ENCODE measurements at places on chromosomes 3 and 15.

DNA sequence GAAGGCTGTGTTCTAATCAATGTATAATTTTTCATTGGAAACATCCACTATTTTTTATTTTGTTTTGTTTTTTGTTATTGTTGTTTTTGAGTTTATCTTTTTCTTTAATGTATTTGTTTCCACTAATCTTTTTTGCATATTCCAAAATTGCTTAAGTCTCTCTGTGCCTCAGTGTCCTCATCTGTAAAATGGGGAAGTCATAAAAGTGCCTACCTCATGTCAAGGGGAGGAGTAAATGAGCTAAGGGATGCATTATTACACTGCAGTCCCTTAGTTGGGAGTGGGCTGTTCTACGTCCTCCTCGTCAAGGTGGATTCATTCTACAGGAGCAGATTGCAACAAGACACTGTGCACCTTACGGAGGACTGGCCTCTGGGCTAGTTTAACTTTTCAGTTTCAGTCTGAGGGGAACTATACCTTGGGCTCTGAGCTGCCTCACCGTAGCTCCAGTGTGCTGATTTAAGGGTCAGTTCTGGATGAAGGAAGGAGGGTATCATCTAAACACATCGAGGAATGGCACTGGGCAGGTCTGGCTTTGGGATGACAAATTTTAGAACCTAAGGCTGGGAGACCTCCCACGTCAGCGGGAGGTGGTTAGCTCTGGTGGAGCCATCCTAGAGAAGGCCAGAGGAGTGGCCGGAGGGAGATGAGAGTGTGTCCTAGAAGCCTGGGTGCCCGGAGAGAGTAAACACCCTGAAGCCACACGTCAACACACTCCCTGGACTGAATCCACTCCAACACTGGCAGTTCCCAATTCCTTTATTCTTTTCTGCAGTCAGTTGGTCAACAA is 5.1 kb upstream of the SRP14 start:
- no peak for DNase-seq

DNA sequence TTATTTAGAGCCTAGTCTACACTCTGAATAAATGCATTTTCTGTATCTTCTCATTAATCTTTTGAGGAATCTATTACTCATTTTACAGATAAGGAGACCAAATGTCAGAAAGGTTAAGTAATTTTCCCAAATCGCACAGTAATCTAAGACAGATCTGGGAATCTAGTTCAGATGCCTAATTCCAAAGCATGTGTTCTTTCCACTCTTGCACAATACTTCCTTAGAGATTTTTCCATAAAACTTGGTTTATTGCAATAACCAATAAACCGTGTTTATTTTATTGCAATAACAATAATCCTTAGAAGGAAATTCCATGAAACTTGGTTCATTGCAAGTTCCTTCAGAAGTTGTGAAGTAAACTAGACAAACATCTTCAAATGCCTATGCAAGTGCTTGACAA is 17.4 kb upstream of the COL8A1 start:
- DNase-seq = no peak

- no peak for DNase-seq
These were observed 35.8 kb downstream of the PRKCD start for GRCh38 chr3:53196575-53197407.

DNA sequence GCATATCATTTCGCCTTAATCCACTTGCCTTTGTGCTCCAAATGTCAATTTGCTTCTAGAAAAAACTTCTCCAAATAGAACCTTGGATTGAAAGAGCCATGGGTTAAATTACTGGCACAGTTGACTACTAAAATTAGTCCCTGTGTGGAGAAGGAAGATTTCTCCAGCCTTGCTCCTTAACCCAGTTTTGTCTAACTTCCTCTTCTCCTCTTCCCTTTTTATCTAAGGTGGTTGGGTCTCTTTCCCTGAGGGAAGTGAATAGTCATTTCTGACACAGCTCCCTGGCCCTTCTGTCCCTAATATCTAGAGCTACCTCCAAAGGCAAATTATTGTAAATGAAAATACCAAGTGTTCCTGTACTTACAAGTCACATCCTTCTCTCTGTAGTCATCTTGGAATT is 527.9 kb upstream of the TBL1XR1 start:
- no peak for DNase-seq

DNA sequence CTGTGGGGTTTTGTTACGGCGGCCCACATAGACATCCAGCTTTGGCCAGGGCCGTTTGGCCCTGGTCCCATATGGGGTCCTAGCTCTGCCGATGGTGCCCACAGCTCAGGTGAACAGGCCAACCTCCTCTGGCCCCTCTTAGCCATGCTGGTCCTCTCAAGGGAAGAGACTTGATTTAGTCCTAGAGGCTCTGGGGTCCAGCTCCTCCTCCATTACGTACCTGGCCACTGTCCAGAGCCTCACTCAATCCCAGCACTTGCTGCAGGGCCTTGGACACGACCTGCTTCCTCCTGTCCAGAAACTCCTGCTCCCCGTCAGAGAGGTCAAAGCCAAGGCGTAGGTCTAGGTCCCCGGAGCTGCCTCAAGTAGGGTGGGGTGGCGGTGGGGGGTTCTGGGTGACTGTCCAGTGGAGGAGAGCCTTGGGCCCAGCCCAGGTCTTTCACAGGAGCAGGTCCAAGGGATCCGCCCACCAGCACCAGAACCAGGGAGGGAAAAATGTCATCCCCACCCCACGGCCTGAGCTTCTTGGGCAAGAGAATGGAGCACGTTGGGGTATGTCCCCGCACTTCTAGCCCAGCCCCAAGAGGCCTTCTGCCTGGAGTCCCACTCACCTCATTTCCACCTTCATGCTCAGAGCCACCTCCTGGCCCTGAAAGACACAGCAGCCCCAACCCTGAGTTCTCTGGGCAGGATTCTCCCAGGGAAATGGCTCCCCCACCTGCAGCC is 6.8 kb downstream of the PLA2G4F start:
- DNase-seq = no peak

DNA sequence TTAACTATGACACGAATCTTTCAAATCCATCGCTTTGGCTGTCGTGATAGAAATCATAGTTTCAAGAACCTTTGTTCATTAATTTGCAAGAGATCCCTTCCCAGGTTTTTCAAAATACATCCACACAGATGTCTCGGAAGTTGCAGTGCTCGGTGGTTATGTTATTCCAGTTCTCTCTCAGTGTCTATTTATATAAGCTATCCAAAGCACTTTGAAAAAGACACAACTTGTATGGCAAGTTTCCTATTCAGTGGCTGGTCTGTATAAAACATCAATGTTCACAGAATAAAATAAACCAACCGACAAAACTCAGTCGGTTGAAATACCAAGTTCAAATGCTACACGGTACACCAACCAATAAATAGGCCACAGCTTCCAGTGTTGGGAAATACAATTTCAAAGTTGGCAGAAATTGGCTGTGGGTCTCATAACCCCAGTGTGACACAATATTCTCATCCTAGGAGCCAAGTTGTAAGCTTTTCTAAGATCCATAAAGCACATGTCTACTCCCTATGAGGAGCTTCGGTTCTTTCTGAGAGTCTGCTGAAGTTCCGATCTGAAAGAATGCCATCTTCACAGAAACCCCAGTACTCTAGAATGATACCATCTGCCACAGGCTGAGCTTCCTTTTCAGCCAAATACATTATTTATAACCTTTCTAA is 23.7 kb downstream of the SATB1 start:
- DNase-seq = no peak

GRCh38 chr15:23760024-23760423 is 72.9 kb upstream of the NDN start:
- no peak for DNase-seq

DNA sequence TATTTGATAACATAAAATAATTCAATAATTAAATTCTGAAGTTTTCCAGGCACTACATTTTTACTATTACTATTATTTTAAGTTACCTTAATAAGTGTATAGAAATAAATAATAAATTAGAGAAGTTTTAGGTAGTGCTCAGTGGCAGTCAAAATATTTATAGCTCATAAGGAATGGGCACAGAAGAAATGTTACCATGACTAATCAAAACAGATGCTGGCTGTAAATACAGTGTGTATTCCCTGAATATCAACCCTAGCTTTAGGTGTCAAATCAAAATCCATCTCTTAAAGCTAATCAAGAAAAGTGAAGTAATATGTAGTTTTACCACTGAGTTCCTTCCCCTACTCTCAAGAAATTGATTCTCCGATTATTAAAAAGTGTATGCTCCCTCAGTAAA is 35.5 kb downstream of the ZBTB20 start:
- no peak for DNase-seq

GRCh38 chr3:59749291-59749690 is 699.5 kb upstream of the CFAP20DC start:
- no peak for DNase-seq

GRCh38 chr3:186909078-186909853 is 21.1 kb upstream of the ST6GAL1 start:
- peak; percentile 60 for DNase-seq

DNA sequence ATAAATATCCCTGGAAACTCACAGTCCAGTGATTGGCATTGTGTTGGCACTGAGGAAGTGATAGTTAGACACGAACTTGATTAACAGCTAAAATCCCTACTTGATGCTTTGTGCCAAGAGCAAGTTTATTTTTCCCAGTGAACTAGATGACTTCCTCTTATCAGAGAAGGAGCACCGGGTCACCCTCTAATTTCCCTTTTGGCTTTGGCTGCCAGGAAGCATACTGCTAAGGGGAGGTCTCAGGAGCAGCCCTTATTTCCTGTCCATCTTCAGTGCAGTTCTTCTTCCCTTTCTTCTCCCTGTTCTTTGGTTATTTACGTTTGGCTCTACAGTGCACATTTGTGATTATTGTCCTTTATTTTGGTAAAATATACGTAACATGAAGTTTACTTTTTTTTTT is 13.0 kb downstream of the FBLN2 start:
- no peak for DNase-seq

GRCh38 chr3:8780279-8780678 is 10.9 kb upstream of the OXTR start:
- DNase-seq = no peak

- DNase-seq = no peak
These were observed 420.4 kb downstream of the TIGIT start for GRCh38 chr3:114714237-114714636.

- no peak for DNase-seq
These were observed 26.4 kb upstream of the GABPB1 start for GRCh38 chr15:50381438-50381837.

GRCh38 chr3:100760377-100760776 is 51.1 kb downstream of the TFG start:
- DNase-seq = no peak

DNA sequence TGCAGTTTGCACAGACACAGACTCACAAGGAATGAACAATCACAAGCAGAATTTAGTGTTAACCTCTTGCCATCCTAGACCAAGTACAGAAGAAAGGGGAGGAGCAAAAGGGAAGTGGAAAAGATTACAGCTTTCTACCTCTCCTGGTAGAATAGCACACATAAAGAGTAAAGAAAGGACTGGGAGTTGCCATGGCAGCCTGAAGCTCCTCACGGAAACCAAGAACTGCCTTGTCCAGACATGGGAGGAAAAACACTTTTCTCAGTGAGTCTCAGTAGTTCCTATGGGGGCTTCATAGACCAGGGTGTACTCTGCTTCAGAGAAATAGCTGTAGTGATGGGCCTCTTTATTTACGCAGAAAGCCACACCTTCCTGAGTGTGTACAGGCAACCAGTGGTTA is 114.7 kb upstream of the GAP43 start:
- no peak for DNase-seq

DNA sequence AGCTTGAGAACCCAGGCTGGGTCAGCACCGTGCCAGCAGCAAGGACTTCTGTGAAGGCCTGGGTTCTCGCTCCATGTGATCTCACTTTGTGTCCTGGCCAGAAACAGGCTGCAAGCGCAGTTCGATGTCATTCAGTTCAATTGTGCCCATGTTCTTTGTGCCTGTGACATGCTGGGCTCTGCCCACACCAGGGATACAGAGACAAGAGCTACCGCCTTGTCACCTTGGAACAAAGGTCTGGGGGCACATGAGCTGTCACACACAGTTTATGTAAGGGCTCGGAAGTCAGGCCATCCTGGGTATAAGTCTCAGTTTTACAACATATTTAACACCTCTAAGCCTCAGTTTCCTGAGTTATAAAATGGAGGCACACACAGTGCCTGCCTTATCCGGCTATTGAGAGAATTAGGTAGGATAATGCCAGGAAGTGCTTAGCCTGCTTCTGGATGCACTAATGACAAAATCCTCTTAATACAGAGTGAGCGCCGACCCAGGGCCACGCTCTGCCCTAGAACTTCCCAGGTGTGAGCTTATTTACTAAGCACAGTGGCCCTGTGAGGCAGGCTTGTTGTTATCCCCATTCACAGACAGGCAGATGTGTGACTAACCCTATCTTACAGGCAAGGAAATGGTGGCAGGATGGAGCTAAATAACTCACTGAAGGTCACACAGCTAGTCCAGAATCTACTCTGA is 50.4 kb upstream of the LIMD1 start:
- DNase-seq = no peak

DNA sequence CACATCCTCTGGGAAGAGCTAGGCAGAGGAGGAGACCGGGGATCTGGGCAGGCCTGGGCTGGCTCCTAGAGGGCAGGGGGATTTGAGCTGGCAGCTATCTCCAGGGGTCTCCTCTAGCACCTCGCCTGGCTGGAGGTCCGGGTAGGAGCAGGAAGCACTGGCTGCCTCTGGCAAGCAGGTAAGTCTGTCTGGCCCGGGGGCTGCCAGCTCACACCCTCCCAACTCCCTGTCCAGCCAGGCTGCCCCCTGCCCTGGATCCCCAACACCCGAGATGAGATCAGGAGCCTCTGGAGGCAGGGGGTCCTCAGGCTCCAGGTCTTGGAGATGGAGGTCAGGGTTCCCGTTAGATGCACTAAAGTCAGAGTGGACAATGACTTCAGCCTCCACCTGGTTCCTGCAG is 6.2 kb upstream of the IGDCC3 start:
- DNase-seq = no peak

DNA sequence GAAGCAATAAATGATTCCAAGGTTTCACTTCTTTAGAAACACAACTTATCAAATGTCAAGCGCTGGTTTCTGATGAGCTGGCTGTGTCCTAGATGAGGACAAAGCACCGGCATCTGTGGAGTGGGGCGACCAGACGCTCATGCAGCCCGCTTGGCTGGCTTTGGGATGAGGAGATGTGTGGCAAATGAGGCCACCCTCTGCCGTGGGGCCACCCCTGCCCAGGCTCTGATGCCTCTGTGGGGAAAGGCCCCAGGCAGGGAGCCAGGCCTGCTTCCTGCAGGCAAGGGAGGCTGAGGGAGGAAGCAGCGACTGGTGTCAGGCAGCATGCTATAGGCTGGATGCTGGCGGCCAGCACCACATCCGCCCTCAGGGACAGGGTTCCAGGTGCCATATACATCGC is 102.9 kb downstream of the HERC2 start:
- DNase-seq = no peak

DNA sequence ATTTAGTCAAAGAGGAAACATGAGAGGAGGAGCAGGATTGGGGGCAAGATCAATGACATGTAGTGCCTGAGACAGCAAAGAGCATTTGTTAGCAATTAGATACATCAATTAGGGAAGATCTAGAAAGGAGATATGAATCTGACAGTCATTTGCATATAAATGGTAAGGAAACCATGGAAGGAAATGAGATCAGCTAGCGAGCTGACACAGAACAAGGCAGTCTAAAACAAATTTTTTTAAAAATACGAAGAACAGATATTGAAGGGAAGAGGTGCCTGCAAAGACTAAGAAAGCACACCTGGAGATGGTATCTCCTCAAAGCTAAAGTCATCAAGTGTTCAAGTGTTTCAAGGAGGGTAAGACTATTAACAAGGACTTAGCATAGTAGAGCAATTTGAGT is 4.6 kb downstream of the EPM2AIP1 start:
- DNase-seq = peak; percentile 51
